Colonic mucosa (tissue), 4 donors: ENCODE measurements at places on chromosomes 7 and 10. TPM values are rescaled to one million over a fixed set of nuclear protein-coding genes. Genes with fewer than 3 reads are reported as not detected.
A peak's percentile ranks its signal among the peaks of the same experiment; 100 is the strongest.

DNA sequence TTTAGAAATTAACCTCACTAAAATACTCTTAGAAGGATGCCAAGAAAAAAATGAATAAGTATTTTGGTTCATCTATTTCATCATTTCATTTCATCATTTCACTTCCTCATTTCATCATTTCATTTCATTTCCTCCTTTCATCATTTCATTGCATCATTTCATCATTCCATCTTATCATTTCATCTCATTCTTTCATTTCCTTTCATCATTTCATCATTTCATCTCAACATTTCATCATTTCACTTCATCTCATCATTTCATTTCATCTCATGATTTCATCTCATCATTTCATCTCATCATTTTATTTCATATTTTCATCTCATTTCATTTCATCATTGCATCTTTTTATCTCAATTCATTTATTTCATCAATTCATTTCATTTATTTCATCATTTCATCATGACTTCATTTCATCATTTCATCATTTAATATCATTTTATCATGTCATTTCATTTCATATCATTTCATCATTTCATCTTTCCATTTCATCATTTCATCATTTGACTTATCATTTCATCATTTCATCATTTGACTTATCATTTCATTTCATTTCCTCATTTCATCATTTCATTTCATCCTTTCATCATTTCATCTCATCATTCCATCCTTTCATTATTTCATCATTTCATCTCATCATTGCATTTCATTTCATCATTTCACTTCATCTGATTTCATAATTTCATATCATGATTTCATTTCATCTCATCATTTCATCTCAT, 129.9 kb downstream of the ZNF92 start:
- DNase-seq: no peak

DNA sequence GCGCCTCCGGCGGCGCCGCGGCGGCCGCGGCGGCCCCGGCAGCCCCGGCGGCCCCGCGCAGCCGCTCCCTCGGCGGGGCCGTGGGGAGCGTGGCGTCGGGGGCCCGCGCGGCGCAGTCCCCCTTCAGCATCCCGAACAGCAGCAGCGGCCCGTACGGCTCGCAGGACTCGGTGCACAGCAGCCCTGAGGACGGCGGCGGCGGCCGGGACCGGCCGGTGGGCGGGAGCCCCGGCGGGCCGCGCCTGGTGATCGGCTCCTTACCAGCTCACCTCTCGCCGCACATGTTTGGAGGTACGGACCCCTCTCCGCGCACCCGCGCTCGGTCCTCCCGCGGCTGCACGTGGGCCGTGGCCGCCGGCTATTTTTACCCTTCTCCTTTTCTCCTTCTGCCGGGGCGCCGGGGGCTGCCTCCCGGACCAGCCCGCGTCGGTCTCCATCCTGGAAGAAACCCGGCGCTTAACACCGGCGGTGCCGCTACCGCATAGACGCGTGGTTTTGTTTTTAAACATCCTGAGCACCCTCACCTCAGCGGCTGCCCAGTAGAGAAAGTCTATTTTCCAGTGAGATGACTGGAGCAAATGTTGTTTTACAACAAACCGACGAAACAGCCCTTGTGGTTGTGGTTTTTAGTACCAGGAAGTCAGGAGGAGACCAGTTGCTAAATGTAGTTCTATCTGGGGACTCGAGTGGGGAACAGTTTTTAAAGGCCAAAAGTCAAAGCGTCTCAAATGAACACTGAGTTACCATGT, 1.3 kb downstream of the ZNRF2 start:
- peak; percentile 53 for DNase-seq

- DNase-seq: no peak
These were observed 1351.3 kb upstream of the SORCS1 start for GRCh38 chr10:108515821-108516220.

The OPN4 gene
- total RNA-seq: not detected

The VPS37D gene
- total RNA-seq: 2.0 TPM

The CAMK2G gene
- 45.8 TPM for total RNA-seq

The CPXM2 gene
- 5.8 TPM for total RNA-seq
